Jurkat, Clone E6-1 (cell line): ENCODE measurements at places on chromosomes 2 and 18.

GRCh38 chr2:183001948-183002347, 36.3 kb downstream of the NCKAP1 start:
- DNase-seq: no peak

- DNase-seq: no peak
These were observed 471.4 kb downstream of the CMPK2 start for GRCh38 chr2:6394276-6394675.

DNA sequence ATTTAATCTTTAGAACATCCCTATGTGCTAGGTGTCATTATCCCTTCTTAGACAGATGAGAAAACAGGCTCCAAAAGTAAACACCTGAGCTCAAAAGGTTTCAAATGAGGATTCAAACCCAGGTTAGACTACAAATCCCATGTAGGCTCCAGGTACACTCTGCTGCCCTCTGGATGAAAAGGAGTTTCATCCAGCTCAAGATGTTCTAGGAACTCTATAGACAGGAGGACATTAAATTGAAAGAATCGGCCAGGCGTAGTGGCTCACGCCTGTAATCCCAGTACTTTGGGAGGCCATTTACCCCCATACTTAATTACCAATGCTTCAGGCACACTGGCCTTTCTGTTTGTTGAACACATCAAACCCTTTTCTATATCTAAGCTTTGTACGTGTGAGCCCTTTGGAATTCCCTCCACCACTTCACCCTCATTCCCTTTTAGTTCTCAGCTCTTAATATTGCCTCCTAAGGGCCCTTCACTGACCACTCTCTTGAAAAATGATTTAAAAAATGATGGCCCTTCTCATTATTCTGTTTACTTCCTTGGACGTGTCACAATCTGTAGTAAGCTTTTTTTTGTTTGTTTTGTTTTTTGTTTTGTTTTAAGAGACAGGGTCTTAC, 10.7 kb downstream of the SLC25A12 start:
- no peak for DNase-seq

DNA sequence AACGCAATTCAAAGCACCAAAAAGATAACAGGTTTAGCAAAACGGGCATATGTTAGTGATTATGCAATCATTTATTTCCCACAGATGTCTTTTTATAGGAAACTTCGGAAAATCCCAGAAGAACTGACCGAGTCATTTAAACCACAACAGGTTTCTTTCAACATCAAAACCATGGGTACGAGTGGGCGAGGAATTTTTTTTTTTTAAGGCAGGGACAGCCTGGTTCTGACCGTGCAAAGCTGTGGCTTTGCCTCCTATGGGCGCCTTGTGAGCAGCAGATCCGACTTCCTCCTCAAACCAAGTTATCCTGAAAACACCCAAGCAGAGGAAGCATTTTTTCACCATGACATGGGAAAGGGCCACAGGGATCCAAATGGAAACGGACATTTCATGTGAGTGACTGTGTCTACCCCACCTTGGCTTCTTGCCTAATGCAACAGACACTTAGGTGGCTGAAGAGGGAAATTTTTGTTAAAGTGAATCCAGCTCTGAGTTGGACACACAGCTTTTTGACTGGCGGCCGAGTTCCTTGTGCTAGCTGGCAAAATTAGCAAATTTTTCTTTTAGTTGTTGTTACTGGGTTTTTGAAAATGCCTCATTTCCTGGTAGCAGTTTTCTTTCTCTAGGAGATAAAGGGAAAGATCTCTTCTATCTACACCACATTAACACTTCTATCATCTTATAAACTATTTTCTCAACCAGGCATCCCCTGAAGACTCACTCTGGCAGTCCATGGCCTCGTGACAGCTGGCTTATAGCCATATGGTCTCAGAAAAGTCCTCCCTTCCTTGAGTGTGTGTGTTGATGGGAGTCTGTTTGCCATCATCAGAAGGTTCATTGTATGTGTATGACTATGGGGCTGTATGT, 487.4 kb upstream of the ZEB2 start:
- no peak for DNase-seq

DNA sequence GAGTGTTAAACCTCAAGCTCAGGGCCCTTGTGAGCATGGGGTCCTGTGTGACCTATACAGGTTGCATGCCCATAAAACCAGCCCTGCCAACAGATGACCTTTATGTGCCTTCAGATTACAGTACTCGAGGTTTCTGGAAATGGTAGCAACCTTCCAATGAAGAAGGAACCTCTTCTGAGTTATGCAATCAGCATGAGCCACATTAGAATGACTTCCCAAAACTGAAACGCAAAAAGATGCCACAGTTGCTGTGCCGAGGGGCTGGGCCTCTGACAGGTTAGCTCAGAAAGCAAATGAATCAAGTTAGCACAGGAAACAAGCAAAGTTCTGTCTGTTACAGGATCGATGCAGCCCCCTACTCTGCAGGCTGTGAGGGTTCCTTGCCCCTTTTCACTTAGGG, 37.7 kb downstream of the TGFA start:
- no peak for DNase-seq

DNA sequence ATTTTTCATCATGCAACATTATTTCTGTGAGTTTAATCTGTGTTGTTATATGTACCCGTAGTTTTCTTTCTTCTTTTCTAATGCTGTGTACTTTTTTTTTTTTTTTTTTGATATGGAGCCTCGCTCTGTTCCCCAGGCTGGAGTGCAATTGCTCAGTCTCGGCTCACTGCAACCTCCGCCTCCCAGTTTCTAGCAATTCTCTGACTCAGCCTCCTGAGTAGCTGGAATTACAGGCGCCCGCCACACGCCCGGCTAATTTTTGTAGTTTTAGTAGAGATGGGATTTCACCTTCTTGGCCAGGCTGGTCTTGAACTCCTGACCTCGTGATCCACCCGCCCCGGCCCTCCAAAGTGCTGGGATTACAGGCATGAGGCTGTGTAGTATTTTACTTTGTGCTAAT, 155.4 kb downstream of the GALR1 start:
- no peak for DNase-seq

- DNase-seq: no peak
These were observed 366.9 kb upstream of the SPRED2 start for GRCh38 chr2:65799141-65799854.

DNA sequence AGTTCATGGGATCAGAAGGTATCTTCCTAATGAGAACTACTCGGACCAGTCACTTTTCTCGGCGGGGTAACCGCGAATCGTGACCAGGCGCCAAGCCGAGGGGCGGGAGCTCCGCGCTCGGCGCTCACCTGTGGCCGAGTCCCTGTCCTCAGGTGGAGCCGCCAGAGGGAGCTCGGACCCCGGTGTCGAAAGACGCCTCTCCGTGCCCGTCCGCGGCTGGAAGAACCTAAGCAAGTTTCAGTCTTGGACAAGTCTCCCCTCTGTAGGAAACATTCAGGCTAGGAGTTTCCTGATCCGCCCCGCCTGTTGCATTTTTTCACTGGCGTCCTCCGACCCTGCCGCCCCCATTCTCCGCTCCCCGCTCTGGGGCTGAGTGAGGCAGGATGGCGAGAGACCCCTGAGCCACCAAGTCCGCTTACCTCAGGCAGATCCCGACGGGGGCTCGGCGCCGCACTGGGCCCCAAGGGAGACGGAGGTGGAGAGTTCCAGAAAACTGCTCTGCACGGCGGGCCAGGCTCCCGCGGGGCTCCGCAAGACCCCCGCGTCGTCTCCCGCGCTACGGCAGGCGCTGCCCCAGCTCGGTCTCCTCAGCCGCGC, 480 bp downstream of the DSEL start:
- DNase-seq: peak; percentile 11

DNA sequence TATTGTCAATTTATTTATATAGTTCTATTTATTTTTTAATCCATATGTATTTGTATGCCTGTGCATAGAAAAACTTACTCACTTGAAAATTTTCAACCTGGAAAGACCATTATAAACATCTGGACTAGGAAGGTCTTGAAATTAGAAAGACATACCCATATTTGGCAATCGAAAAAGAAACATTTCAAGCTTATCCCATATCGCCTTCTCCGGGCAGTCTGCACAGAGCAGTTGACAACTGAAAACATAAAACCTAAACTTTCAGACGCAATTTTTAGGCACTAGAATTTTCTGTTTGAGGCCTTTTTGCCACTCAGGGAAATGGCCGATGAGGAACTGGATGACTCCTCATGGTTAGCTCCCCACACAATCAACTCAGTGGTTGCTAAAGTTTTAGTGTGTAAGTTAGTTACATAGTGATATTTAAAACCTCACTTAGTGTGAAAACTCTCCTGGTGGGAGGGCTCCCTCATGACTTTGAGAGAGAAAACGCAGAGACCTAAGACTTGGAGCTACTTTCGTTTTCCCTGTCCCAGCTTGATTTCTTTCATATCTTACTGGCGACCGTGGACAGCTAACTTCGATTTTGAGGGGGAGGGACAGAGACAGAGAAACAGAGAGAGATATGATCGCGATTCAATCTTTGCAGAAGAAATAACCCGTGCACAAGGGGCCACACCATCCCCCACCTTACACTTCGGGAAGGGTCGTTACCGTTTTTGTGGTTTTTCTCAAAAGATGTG, 3.2 kb upstream of the HOXD12 start:
- DNase-seq: peak; percentile 28

DNA sequence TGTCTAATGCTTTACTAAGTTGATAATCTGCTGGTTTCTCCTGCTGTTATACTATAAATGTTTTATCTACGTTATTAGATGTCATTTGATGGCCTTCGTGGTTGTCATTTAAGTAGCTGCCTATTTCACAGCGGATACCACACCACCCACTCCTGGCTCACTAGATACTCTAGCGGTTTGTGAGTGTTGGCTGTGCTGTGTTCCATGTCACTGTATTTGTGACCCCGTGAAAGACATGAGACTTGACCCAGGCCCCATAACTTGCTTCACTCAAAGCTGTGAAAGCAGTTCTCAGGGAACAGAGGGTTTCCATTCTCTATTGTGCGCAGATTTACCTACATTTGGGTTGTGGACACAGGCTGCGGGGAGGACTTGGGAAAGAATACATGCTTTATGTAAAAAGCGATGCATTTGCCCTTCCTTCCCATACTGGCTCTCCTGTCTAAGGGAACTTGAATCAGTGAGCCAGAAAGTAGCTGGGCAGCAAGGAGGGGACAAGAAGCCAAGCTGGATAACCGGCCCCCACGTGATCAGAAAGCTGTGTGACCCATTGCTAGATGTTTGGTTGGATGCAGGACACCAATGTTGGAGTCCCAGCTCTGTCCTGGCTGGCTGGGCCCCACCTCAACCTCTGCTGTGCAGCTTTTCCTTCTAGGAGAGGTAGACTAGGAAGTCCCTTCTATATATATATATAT, 52.2 kb downstream of the PLB1 start:
- DNase-seq: no peak

- DNase-seq: peak; percentile 67
These were observed 285.1 kb downstream of the MTX2 start for GRCh38 chr2:176554101-176555048.

- DNase-seq: no peak
These were observed 91.5 kb upstream of the HS6ST1 start for GRCh38 chr2:128410035-128410757.

DNA sequence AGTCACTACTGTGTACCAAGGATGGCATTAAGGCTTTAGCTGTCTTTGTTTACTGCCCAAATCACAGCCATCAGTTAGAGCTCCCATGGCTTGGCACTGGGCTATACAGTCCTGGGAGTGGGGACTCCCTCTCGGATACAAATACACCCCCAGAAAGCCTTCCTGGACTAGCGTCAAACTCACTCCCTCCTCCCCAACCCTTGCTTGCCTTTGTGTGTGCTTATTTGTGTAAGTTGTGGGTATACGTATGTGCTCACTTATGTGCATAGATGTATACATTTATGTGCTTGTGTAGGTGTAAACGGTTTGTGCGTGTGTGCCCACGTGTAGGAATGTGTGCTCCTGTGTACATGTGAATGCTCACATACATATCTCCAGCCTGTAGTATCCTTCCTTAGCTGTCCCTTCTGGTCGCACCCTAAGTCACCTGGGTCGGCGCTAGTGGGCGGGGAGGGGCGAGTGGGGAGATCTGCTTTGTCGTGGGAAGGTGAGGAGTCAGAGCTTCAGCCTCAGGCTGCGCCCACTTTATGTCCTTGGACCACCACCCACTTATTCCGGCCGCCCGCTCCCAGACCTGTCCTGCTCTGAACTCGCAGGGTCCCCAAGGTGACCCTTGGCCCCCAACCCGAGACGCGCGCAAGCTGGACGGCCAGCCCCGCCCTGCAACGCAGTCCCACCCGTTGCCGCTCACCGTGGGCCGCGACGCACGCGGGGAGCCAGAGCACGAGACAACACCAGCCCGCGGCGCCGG, 461 bp downstream of the PRADC1 start:
- no peak for DNase-seq

- DNase-seq: no peak
These were observed 29.6 kb downstream of the SH3BP4 start for GRCh38 chr2:234981197-234982095.

DNA sequence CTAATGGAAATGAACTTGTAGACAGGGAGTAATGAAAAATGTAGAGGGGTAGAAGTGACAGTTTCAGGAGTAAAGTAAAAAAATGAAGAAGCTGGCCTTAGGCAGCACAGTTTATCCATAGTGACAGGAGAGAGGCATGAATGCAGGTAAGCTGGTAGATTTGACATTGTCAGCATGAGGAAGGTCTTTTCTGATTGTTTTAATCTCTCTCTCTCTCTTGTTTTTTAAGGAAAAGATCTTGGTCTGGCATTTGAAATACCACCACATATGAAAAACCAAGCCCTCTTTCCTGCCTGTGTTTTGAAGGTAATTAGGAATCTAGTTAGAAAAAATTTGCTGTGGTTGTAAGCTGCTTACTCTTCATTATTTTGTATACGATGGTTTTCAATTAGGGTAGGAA, 14.1 kb downstream of the DDX1 start:
- no peak for DNase-seq

DNA sequence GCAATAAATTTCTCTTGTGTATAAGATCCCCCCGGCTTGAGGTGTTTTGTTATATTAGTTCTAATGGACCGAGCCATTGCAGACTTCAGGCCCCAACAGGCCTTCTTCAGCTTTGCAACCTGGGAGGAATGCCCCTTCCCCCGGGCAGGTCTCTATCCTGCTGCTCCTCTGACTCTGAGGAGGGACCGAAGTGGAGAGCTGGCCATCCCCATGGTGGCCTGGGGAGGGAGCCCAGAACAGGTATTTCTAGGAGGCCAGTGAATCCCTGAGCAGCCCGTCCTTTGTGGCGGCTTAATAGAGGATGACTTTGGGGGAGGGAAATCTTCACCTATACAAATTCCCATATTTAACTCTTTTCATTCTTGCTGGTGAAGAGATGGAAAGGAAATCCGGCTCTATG, 715.8 kb upstream of the SOX11 start:
- DNase-seq: no peak

- DNase-seq: no peak
These were observed 288.2 kb upstream of the SPHKAP start for GRCh38 chr2:228469721-228470120.
